ENCODE measurements at places on chromosomes 11 and 22. TPM values are rescaled to one million over a fixed set of nuclear protein-coding genes. Genes with fewer than 3 reads are reported as not detected.

The TOLLIP gene
- 30.1 TPM for total RNA-seq

The C1QTNF5 gene
- total RNA-seq: 101 TPM

The SHANK2 gene
- total RNA-seq: not detected

The APOL1 gene
- 52.2 TPM for total RNA-seq

The MRGPRE gene
- total RNA-seq: not detected

The CDHR5 gene
- not detected for total RNA-seq

The OR8H1 gene
- not detected for total RNA-seq

The AAMDC gene
- total RNA-seq: 51.1 TPM
